ENCODE measurements at places on chromosomes 1 and 21. TPM values are rescaled to one million over a fixed set of nuclear protein-coding genes. Genes with fewer than 3 reads are reported as not detected.

- DNase-seq = no peak
Measured at GRCh38 chr1:229984310-229984991, 82.6 kb upstream of the GALNT2 start.

DNA sequence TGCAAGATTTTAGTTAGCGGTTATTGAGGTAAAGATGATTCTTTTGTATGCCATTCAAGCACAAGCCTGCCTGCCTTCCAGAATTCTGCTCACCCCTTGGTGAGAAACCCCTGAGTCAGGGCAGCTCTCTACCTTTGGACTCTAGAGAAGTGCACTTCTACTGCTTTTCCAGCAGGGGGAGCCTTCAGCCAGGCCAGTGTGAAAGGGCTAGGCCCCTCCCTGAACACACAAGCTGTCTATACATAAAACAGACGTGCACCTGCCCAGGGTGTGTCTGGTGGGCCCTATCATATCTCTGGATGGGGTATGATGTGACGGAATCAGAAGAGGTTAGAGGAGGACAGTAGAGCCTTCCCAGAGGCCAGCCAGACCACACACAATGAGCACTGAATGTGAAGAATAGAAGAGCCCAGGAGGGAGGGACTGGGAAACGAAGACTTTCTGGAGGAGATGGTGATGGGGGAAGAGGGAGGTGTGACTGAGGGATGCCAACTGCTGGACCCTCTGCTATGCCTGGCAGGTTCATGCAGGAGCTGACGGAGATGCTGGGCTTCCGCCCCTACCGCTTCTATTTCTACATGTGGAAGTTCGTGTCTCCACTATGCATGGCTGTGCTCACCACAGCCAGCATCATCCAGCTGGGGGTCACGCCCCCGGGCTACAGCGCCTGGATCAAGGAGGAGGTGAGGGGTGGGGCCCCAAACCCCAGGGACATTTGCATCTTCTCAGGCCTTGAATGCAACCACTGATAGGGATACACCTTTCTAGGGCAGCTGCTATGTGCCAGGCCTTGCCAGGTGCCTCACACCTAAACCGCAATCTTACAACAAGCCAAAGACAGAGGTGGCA, 13.0 kb upstream of the KCNC4 start:
- DNase-seq = no peak

GRCh38 chr1:214386333-214386732, 105.4 kb downstream of the SMYD2 start:
- no peak for DNase-seq

- DNase-seq = no peak
Measured at GRCh38 chr21:36034211-36034913, 26.0 kb downstream of the SETD4 start.

- DNase-seq = no peak
Measured at GRCh38 chr21:35349376-35350080, 300.4 kb upstream of the RUNX1 start.

DNA sequence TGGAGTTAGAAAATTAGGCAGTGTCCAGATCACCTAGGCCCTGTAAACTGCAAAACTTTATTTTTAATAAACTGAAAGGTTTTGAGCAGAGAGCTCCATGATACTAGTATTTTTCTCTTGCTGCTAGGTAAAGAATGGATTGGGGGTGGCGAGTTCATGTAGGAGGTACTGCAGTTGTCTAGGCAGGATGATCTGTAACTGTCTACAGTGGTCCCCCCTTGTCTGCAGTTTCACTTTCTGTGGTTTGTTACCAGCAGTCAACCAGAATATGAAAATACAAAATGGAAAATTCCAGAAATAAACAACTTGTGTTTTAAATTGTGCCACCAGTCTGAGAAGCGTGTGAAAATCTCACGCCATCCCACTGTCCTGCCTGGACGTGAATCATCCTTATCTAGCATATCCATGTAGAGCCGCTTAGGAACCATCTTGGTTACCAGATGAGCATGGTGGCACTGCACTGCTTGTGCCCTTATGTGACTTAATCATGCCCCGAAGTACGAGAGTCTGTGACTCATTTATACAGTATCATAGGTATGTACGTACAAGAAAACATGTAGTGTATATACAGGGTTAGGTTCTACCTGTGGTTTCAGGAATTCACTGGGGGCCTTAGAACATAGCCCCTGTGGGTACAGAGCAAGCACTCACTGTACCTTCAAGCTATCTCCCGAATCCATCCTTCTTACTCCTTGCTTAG, 94.2 kb downstream of the AHCTF1 start:
- no peak for DNase-seq

DNA sequence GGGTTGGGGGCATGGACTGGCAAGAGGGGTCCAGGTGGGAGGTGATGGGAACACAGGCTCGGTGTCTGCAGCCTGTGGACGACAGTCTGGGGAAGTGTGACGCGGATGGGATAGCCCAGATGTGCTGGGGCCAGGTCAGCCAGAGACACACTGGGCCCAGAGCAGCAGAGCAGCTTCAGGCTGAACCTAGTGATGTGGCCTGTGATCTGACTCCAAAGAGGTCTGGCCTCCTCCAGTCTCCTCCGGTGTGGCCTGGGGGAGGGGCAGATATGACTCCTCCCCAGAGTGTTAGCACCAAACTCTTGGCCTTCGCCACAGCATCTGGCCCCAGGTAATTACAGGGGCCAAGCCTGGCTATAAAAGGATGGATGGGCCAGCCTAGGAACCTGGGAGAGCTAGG, 13.5 kb downstream of the EFNA3 start:
- DNase-seq = no peak

DNA sequence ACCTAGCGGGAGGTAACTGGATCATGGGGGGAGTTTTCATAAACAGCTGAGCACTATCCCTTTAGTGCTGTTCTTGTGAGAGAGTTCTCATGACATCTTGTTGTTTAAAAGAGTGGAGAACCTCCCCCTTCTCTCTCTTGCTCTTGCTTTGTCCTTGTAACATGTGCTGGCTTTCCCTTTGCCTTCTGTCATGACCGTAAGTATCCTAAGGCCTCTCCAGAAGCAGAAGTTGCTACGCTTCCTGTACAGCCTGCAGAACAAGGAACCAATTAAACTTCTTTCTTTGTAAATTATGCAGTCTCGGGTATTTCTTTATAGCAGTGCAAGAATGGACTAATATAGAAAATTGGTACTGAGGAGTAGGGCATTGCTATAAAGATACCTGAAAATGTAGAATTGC, 515.6 kb downstream of the NEGR1 start:
- DNase-seq = no peak

- no peak for DNase-seq
Measured at GRCh38 chr1:151492120-151492519, 19.1 kb upstream of the CGN start.

- DNase-seq = no peak
Measured at GRCh38 chr1:89739013-89739843, 81.6 kb upstream of the LRRC8D start.

DNA sequence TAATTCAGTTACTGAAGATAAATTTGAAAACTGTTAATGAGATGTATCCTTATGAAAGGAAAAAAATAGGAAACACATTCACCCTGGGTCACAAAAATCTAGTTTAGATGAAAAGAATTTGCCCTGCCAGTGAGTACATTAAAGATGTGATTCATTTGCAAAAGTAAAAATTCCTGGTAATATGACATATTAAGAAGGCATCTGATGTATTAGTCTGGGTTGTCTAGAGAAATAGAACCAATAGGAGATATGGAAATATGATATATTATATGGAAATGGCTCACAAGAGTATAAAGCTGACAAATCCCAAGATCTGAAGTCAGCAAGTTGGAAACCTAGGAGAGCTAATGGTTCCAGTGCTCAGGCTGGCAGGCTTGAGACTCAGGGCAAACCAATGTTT, 153.8 kb downstream of the MRPL39 start:
- no peak for DNase-seq

GRCh38 chr1:54927472-54928240, 40.7 kb upstream of the DHCR24 start:
- DNase-seq = no peak

GRCh38 chr1:187987236-187987776, 1158.6 kb downstream of the PLA2G4A start:
- no peak for DNase-seq

DNA sequence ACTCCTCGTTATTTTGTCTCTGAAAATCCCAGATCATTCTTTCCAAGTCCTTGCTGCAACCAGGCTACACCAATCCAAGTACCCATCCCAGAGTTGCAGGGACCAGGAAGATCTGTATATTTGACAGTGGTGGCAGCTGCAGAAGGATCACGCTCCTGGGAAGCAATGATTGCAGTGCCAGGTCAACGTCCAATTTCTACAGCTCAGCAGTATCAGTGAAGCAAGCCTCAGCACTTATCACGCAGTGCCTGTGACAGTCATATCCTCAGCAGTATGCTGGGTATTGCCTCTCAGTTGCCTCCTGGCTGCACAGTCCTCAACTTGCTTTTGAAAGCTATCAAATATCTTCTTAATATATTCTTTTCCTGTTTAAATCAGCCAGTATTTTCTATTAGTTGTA, 66.7 kb downstream of the BARHL2 start:
- DNase-seq = no peak

DNA sequence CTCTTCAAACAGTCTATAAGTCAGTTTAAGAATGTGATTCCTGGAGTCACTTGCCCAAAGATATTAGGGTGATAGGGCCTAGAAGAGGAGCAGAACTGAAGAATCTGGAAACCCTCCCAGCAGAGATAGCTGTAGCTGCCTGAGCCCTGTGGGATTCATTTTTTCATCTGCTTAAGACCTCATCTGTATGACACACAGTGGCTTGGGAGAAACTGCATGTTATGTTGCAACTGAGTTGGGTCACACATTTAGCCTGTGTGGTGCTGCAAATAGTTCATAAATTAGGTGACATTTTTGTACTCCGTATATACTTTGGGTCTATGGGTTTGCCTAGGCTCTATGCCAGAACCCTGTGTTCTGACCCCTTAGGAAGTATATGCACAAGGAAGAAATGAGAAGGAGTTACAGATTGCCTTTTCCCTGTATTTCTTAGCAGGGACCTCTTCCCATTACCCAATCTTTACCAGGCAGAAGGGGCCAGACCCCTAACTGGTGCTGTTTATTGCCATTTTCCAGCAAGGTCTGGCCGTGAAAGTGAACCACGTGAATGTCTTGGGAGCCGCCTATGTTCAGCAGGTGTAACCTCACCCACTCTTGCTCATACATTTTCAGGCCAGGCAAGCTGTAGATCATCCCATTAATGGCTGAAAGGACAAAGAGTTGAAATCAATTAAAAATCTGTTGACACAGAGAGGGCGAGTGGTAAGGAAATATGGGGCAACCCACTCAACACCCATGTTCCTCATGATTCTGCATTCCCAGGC, 41.9 kb upstream of the SLC19A2 start:
- DNase-seq = no peak

- no peak for DNase-seq
Measured at GRCh38 chr1:219330001-219330400, 156.3 kb downstream of the LYPLAL1 start.

DNA sequence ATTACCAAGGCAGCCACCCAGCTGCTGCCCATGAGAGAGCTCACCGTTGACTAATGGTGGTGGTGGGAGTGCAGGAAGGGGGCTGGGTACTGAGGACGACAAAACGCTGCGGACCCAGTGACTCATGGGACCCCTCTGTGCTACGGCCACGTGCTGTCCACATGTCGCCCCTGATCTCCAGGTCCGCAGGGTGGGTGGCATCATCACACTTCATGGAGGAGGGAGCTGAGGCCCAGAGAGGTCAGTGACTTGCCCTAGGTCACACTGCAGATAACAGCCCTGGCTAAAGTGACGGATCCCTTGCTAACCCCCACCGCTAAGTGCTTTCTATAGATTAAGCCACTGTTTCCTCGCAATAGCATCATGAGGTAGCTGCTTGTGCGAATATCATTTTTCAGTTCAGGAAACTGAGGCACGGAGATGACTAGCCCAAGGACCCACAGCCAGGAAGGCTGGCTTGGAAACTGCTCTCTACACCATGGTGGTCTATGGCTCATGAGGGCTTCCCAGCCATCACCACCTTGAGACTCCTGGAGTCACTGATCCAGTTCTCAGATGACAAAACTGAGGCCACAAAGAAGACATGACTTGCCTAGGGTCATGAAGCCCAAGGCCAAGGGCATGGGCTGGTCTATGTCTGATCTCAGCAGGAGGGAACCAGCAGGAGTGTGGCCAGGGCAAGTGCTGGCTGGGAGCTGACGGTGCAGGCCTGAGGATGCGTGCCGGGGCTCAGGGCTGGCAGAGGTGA, 12.6 kb downstream of the RUNX3 start:
- no peak for DNase-seq

DNA sequence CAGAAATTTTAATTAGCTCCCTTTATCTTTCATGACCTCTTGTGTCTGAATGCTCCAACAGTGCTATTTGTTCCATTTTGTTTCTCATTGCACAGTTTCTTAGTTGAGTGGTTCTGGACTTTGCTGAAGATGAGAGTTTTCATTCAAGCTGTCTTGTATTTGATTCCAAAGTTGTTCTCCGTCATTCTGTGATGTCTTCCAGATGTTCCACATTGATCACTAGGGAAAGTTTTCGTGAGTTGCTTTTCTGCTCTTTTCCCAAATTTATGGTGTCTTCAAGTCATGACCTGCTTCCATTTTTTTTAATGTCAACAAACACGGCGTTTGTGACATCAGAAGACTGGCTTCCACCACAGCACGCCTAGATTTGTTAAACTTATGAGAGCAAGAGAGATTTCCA, 575.5 kb downstream of the MRPL39 start:
- no peak for DNase-seq

The TFF2 gene
- 3.0 TPM for polyA plus RNA-seq

The GJA9 gene
- polyA plus RNA-seq = not detected

The POU3F1 gene
- polyA plus RNA-seq = not detected

The RNU1-4 gene
- polyA plus RNA-seq = not detected

The TTC22 gene
- 30.4 TPM for polyA plus RNA-seq

The SAMD11 gene
- 3.7 TPM for polyA plus RNA-seq

The PAQR7 gene
- polyA plus RNA-seq = 1.2 TPM

The POLR3GL gene
- 35.9 TPM for polyA plus RNA-seq

The BCAR3 gene
- 39.5 TPM for polyA plus RNA-seq
